Effector CD8-positive, alpha-beta T cell (primary cell): ENCODE measurements at places on chromosomes 12 and 14.

DNA sequence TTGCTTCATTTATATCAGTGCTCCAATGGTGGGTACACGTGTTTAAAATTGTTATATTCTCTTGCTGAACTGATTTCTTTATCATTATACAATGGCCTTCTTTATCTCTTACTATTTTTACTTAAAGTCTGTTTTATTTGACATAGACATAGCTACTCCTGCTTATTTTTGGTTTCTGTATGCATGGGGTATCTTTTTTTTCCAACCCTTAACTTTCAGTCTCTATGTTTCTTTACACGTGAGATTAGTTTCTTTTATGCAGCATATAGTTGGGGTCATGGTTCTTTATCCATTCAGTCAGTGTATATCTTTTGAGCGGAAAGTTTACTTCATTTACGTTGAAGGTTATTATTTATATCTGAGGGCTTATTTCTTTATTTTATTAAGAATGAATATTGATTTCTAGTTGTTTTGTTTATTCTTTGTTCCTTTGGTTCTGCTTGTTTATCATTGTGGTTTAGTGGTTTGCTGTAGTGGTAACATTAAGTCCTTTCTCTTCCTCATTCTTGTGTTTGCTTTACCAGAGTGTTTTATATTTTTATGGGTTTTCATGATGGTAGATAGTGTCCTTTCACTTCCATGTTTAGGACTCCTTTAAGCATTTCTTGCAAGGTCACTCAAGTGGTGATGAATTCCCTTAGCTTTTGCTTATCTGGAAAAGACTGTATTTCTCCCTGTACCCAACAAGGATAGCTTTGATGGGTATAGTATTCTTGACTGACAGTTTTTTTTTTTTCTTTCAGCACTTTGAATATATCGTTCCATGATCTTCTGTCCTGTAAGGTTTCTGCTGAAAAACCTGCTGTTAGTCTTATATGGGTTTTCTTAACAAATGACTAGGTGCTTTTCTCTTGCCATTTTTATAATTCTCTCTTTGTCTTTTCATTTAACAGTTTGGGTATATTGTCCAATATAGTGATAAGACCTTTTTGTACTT, 38.3 kb upstream of the FAR2 start:
- no peak for DNase-seq

DNA sequence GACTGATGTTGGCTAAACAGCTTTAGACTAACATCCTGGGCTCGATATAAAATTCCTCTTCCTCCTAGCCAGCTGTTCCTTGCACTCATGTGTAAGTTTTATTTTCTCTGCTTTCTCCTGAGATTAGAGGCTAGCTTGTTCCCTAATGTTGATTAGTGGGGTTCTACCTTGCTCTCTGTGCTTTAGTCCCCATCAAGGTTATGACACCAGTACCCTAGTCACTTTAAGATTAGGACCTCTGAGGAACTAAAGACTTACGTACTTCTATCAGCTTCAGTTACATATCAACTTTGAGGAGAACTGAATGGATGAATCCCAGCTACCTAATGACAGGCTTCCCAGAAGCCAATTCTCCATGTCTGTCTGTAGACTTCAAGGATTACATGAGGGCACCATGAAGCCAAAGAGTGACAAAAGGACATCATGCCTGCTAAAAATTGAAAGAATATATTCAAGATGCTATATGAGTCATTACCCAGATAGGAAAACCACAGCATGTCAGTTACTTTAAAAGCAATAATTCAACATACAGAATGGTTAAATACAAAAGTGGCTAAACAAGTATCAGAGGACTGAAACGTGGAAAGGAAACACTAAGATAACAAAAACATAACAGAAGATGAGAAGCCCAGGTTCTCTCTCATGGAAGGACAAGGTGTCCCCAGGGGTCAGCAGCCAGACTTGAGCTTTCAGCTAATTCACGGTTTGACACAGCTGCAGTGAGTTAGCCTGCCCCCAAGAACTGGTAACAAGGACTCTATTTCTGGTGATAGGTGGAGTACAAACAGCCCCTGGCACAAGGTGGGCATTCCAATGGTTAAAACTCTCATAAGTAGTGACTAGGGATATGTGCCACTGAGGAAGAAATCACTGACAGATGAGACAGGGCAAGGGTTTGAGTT, 20.4 kb downstream of the ADAM20 start:
- no peak for DNase-seq

DNA sequence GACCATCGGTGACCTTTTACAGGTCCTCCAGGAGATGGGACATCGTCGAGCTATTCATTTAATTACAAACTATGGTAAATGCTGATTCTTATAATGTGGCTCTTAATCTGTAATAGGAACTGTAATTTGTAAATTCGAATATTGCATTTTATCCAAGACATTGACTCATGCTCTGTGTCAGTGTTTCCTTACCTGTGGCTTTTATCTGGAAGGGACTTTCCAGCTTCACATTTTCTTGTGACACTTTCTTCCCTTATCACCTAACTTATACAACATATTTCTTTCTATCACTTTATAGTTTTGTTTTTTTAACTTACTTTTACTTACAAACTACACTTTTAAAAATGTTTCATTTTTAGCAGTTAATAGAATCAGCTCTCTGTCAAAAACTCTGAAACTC, 14.8 kb downstream of the IRAK3 start:
- DNase-seq, result no peak

- DNase-seq, result no peak
Observed at GRCh38 chr14:103854822-103855733, 7.7 kb upstream of the PPP1R13B start.

- DNase-seq, result no peak
Observed at GRCh38 chr12:52275686-52276085, 1.2 kb downstream of the KRT86 start.

DNA sequence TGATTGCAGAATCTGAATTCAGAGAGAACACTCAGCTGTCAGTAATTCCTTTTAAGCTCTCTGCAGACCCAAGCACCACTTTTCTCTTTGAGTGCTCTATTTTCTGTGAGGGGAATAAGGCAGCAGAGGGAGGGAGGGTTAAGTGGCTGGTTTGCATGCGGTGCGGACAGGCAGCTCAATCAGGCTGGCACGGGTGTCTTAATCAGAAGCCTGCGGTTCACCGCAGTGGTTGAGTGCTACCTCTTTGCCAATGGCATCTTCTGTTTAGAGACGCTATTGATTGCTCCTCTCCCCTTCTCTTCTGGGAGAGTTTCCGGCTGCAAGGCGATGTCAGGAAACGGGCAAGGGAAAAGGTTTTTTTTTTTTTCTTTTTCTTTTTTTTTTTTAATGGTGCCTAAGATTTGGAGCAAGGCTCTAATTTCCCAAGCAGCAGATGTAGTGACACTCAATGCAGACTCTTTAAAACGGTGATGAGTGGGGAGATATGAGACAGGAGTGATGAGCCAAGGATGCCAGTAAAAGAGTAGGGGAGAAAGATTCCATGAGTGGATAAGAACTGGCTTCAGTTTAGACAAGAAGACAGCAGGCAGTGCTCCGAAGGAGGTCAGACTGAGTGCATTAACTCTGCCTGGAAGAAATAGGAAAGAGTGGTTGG, 533.7 kb upstream of the SEL1L start:
- DNase-seq, result no peak
